ENCODE measurements at places on chromosomes 2 and 18.

GRCh38 chr2:51379997-51380396 lies 348.1 kb upstream of the NRXN1 start:
- no peak for DNase-seq

DNA sequence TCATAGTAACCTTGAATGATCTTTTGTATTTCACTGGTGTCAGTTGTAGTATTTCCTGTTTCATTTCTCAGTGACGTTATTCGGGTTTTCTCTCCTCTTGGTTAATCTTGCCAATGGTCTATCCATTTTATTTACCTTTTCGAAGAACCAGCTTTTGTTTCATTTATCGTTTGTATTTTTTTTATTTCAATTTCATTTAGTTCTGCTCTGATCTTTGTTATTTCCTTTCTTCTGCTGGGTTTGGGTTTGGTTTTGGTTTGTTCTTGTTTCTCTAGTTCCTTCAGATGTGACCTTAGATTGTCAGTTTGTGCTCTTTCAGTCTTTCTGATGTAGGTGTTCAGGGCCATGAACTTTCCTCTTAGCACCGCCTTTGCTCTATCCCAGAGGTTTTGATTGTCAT lies 36.7 kb downstream of the SP140 start:
- no peak for DNase-seq

- no peak for DNase-seq
Measured at GRCh38 chr18:8742387-8743361, 37.3 kb downstream of the MTCL1 start.

GRCh38 chr18:50847192-50847591 lies 27.4 kb upstream of the MRO start:
- no peak for DNase-seq

DNA sequence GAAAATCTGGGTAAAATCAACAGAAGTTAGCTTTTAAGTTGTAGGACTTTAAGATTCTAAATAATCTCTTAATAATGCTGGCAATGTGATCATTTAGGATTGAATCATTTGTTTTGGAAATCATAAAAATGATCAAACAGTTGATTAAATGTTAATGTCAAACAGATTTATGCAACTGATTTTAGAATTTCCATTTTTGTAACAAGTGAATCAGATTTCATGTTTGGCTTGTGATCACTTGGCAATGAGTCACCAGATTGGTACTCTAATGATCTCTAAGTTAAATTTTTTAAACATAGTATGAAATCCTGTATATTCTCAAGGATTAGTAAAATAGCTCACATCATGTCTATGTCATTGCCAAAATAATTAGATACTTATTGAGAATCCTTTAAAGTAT lies 50.1 kb upstream of the UNC80 start:
- no peak for DNase-seq

- no peak for DNase-seq
Measured at GRCh38 chr2:108594982-108595464, 60.8 kb downstream of the LIMS1 start.

- no peak for DNase-seq
Measured at GRCh38 chr2:212727751-212728150, 189.1 kb upstream of the ERBB4 start.

DNA sequence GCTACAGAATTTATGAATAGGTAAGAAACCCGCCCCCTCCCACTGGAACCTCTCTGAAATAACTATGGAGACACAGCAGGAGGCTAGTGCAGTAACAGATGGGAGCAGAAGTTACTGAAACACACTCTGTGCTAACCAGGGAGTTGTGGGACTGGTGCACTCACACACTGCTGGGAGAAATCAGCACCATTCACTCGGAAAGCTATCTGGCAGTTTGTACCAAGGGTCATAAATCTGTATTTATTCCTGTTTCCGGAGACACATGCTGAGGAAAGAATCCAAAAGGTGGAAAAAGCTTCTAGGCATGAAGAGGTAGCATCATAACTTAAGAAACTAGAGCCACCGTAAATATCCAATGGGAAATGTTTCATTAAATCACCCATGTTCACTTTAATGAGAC lies 39.9 kb downstream of the TGFA start:
- no peak for DNase-seq

DNA sequence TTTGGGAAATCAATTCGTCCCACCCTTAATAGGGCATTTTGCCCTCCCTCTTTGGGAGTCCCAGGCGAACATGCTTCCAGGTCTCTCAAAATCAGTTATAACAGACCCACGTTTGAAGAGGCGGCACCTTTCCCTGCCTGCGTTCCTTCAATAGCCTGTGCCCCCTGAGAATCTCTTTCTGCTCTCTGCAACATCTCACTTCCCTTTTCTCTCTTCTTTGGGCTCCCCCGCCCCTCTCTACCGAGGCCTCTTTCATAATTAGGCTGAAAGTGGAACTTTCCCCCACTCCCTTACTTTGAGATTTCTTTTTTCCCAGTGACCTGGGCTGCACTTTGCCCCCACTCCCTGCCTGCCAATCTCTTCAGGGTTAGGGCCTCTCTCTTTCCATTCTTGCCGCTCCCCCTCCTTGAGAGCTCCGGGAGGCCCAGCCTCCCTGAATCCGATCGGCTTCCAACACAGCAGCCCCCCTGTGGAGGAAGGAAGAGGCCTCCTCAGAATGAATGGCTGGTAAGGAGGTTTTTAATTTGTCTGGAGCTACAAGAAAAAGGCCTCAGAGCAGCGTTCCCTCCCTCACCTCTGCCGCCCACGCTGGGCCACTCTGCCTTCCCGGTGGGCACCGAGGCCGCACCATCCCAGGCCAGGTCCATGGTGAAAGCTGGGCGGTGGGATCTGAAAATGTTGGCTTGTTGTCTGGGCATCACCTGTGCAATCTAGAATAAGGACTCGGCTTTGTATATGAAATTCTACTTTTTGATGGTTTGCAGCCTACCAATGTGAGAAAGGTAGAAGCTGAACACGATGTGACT lies 162.6 kb upstream of the SIX3 start:
- no peak for DNase-seq

GRCh38 chr2:38262069-38262871 lies 114.8 kb downstream of the ATL2 start:
- no peak for DNase-seq

- DNase-seq: no peak
Measured at GRCh38 chr2:60149176-60149575, 404.3 kb downstream of the BCL11A start.

- no peak for DNase-seq
Measured at GRCh38 chr18:55573386-55573785, 14.6 kb downstream of the TCF4 start.

DNA sequence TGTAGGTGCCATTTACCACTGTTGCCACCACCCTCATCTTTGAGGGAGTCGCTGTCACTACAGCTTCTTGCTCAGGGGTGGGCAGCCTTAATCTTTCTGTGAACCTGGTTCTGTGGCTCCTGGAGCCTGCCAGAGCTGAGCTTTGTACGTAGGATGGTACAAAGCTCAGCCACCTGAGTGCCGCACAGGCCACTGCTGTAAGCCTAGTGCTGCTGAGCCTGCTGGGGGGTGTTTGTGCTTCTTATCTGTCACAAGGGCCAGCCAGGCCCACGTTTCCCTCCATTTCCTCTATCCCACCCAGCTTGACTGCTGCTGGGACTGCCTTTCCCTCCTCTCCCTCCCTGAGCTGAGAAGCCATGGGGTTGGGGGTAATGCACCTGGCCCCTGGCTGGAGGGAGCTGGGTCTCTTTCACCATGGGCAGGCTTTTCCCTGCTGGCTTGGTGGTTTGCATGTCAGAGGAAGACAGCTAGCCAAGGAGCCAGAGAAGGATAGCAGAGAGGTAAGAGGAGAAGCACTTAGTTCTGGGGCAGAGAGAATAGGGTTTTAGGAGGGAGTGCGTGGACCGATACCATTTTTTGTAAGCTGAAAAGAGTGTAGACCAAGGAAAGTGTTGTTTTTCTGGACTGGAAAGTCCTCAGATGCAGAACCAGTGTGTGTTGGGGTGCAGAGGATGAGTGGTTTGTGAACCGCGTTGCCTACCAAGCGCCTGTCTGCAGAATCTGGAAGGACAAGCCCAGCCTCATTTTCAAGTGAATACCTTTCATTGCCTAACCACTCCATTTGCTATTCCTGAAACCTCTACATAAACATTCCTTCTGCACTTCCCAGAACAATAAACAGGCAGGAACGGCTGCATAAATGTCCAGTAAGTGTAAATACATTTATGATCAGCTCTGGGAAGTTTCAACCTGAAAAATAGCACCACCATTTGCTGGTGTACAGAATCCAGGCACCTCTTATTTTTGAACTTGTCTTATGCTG lies 45.1 kb upstream of the FHL2 start:
- no peak for DNase-seq

GRCh38 chr2:109404681-109405080 lies 209.1 kb downstream of the SEPTIN10 start:
- no peak for DNase-seq

GRCh38 chr18:36305375-36305774 lies 7.9 kb downstream of the FHOD3 start:
- DNase-seq: no peak

DNA sequence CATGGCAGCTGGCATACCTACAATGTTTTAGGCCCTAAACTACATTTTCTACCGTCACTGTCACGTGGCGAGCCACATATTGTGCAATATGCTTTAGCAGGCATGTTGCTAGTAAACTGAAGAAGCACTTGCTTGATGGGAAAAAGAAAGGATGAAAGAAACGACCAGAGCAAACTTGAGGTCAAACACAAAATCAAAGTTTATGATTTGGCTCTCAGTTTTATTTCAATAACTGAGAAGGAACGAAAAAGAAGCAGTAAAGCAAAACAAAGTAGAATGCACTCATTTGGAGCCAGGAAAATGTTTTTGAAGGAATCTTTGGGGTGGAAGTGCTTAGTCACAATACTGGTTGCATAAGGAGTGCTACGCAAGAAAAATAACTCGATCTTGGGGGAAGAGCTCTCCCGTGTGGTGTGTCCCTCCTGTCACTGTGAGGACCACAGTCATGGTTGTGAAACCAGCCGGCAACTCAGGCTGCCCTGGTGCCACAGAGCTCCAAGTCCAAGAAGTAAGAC lies 349.8 kb downstream of the RBM43 start:
- DNase-seq: no peak

DNA sequence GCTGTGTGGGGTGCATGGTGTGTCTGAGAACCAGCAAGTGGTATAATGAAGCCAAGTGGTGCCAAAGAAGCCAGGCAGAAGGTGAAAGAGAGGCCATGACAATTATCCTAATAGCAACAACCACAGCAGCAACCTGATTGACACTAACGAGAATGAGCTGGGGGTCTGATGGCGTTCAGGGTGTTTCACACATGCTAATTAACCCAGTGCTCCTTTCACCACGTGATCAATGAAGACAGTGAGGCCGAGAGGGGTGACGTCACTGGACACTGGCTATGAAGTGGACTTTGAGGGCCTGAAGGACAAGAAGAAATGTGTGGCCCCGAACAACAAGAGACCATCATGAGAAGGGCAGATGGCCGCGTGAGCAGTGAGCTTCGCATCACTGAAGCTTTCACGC lies 364.4 kb upstream of the ID2 start:
- DNase-seq: no peak

GRCh38 chr2:15763822-15764682 lies 172.4 kb downstream of the DDX1 start:
- no peak for DNase-seq

GRCh38 chr2:178811901-178812300 lies 4.7 kb upstream of the TTN start:
- no peak for DNase-seq

DNA sequence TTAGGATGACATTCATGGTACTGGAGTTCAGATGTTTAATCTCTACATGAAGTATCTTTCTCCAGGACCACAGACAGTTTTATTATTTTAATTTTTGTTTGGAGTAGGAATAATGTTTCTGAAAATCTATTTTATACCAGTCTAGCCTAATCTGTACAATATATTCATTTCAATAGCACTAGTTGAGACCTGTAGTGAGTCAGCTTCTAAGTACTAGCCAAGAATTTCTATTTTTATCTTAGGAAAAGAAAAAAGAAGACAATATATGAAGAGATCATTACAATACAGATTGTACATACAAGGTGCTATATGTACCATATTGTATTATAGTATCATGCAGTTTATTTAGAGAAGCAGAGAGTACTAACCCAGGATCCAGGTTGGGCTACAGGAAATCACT lies 826.9 kb upstream of the PIK3C3 start:
- no peak for DNase-seq

- no peak for DNase-seq
Measured at GRCh38 chr2:96957244-96957643, 29.1 kb downstream of the FAM178B start.
